ENCODE measurements at places on chromosomes 13 and 19. TPM values are rescaled to one million over a fixed set of nuclear protein-coding genes. Genes with fewer than 3 reads are reported as not detected.
A peak's percentile ranks its signal among the peaks of the same experiment; 100 is the strongest.

GRCh38 chr13:92256211-92256610 lies 857.8 kb downstream of the GPC5 start:
- no peak for DNase-seq

GRCh38 chr13:113882267-113882630 lies 18.4 kb upstream of the GAS6 start:
- no peak for DNase-seq

- DNase-seq, result peak; percentile 85
Measured at GRCh38 chr19:41323430-41324125, 13.6 kb downstream of the CCDC97 start.

DNA sequence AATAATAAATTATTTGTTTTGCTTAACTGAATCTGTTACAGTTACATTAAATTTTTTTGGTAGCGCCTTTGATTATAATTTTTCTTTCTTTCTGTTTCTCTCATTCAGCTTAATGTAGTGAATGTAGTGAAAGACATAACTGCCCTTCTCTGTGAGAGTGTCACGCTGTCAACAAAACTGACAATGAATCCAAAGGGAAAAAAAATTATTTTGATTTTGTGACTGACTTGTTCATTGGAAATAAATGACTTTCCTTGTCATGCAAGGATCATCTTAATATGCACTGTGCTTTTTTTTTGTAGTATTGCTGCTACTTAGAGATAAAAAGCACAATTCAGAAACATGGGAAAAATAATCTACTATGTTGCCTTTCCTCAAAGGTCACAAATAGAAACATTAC lies 1196.4 kb downstream of the PCDH17 start:
- no peak for DNase-seq

- peak; percentile 58 for DNase-seq
Measured at GRCh38 chr19:44576843-44577565, 36.4 kb upstream of the IGSF23 start.

Gene SYMPK
- total RNA-seq, result 121 TPM
